ENCODE measurements at places on chromosomes 12 and 14.

- DNase-seq = no peak
These were observed 74.3 kb downstream of the ANO6 start for GRCh38 chr12:45290216-45290605.

DNA sequence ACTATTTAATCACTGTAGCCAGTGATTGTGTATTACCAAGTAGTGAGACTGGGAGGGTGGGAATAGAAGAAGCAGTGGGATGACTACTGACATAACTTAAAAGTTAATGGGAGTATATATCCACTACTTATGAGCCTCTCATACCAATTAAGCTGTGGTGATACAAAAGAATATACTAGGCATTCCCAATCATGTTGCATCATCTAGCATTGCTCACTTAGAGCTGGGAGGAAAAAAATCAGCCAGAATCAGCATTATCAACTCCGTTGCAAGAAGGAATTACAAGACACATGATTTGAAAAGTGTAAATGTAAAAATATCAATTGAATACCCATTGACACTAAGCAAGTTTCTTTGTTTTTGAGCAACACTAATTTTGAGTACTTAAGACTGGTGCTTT lies 745 bp upstream of the PPP1R36 start:
- no peak for DNase-seq

GRCh38 chr14:93965287-93965821 lies 11.0 kb downstream of the ASB2 start:
- DNase-seq = no peak

DNA sequence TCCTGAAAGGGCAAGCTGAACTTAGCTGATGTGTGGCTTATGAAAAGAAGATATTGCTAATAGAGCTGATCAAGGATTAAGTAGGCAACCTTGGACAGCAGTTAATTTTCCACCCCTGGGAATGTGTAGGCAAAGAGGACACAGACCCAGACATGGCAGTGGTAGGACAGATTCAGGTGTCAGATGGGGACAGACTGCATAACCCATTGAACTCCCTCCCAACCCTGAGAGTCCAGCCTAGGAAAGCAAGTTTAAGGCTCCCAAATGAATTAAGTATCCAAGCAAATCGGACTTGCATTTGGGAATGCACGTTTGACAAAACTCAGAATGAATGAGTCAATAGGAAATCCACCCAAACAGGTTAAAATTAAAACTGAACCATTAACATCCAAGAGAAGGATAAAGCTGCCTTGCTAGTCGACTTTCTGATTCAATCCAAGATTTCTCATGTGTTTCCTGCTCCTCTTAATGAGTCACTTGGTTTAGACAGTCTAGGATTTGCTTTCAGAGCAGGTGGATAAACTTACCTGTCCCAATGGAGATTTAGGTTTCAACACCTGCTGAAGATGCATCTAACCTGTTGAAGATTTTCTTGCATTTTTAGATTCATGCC lies 385.4 kb downstream of the CCDC91 start:
- DNase-seq = no peak

DNA sequence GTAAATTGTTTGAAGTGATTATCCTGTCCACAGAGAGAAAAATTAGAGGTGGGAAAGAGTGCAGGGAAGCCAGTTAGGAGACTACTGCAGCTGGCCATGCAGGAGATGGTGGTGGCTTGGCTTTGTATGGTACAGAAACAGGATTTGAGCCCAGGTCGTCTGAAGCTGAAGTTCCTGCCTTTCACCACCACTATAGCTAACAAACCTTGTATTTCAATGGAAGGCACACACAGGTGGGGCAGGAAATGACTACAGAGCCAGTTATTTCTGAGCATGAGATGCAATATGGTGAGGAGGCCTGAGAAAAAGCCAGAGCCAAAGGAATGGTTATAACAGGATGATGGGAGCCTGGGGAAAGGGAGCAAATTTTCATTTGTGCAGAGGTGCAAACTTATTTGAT lies 103.9 kb downstream of the BTG1 start:
- no peak for DNase-seq
